Substantia nigra (tissue), 51 donors: ENCODE measurements at places on chromosomes 11 and 22.

DNA sequence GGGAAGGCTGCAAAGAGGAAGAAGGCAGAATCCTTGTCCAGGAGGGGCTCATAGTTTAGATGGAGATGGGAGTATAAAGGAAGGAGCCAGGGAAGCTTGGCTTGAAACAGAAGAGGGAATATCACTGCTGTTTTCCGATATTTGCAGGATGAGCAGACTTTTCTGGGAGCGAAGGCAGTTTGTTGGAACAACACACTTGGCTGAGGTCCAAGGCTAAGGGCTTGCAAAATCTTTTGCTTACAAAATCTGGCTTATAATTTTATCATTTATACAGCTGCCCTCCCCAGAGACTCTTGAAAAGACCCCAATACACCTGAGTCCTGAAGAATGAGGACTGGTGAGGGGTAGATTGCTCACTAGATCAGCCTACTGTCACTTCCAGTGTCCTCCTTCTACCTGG is 174.8 kb downstream of the NELL1 start:
- DNase-seq, result no peak

GRCh38 chr22:22933807-22934542 is 46.4 kb downstream of the IGLL5 start:
- DNase-seq, result no peak

DNA sequence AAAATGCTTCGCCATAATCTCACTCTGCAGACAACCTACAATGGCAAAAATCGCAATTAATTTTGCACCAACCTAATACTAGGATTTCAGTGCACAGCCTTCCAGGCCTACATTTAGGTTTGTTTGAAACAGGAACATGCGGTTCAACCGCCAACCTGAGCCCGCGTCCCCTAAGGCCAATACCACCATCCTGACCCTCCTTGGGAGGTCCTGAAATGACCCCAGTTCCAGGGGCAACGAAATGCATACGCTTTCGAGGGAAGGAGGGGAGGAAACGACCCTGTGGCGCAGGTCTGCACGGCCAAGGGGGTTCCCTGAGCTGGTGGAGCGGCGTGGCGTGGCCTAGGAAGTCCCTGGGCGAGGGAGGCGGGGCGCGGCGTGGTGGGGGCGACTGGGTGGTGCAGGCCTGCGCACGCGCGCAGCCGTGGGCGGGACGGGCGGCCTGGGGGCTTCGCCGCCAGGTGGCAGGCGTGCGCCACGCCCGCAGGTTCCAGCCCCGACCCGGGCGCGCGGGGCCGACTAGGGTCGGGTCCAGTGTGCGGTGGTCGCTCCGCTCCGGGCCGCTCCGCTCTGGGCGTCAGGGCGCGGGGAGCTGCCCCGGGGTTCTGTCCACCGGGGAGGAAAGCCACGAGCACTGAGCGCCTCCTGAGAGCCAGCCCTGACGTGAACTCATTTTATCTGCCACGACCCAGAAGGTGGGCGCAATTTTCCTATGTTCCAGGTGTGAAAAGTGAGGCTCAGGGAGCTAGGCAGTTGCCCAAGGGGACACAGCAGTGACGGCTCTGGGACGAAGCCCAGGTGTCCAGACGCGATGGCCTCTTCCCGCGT is 94.1 kb downstream of the SWAP70 start:
- peak; percentile 40 for DNase-seq

DNA sequence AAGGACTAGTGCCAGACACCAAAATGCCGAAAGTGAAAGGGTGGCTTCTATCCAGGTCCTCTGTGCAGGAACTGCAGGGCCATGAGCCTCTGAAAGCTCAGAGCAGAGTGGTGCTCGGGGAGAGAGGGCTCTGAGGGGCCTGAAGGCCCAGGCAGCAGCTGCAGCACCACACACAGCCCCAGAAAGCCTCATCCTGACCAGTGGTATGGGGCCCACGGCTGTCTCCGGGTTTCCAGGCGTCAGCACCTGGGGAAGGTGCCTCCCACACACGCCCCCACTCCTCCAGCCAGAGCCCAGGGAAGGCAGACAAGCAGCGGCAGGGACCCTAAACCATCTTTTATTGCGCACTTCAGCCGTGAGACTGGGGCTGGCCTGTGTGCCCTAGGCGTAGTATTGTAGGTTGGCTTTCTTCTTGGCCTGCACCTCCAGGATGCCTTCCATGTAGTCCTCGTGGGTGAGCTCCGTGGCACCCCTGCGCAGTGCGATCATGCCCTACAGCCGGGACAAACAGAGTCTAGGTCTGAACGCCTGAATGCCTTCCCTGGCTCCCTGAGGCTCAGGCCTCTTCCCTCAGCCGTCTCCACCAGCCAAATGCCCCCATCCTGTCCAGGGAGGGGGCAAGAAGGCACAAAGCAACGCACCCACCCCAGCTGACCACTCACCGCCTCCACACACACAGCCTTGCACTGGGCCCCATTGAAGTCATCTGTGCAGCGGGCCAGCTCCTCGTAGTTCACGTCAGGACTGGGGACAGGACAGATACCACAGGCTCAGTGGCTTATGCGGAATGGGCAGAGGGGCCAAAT is 7.6 kb downstream of the PSMC3 start:
- DNase-seq, result no peak

DNA sequence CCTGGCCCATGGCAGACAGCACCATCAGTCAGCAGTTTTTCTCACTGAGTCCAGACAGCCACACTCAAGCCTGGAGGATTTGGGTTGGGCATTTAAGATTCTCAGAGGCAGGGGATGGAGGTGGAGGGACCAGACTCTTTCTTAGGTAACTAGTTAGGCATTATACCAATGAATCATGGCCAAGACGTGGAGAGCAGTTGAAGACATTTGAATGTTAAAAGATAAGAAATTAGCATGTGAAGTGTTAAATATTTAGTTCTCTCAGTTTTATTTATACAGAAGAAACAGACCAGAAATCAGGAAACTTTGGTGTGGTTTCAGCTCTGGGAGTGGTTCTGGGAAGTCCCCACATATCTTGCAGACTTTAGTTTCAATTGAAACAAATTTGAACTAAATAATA is 9.9 kb downstream of the GTF2H1 start:
- no peak for DNase-seq

DNA sequence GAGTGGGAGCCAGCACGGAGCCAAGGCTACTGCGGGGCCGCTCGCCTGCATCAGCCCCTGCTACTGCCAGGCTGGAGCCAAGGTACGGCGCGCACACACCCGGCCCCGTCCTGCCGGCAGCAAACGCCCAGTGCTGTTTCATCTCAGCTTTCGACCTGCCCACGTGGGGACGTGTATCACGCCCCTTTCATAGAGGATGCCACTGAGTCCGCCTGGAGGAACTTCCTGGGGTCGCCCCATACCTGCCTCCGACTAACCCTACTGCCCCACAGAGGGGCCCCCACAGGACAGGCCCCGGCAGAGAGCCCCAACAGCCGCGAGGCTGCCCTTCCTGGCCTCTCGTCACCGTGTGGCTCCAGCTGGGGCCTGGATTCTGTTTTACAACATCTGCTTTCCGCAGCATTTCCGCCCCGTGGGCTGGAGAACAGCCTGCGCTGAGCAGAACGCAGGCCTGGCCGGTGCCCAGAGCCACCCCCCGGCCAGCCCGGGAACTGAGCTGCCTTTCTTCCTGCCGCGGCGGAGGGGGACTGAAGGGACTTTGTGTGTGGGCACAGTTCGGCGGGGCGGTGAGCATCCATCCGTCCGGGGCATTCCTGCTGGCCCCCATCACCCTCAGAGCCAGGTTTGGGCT is 22.9 kb upstream of the ARHGAP8 start:
- DNase-seq, result peak; percentile 58

GRCh38 chr22:35913925-35914324 is 114.7 kb downstream of the RBFOX2 start:
- no peak for DNase-seq

DNA sequence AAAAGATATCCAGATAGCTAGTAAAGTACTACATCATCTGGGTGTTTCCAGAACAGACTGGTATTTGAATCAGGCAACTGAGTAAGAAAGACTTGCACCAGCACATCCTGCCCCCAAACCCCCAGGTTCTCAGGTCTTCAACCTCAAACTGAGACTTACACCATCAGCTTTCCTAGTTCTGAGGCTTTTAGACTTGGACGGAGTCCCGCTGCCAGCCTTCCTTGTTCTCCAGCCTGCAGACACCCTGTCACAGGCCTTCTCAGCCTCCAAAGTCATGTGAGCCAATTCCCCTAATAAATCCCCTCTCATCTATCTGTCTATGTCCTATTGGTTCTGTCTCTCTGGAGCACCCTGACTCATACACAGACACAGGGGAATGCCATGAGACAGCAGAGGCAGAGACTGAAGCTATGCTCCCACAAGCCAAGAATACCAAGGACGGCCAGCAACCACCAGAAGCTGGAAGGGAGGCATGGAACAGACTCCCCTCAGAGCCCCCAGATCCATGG is 10.9 kb downstream of the SMCO4 start:
- DNase-seq, result no peak

GRCh38 chr11:59263225-59263894 is 50.6 kb upstream of the MPEG1 start:
- DNase-seq, result no peak

- no peak for DNase-seq
These were observed 132.2 kb downstream of the NAV2 start for GRCh38 chr11:19844806-19845205.

GRCh38 chr22:34849965-34850364 is 216.0 kb upstream of the ISX start:
- DNase-seq, result no peak

DNA sequence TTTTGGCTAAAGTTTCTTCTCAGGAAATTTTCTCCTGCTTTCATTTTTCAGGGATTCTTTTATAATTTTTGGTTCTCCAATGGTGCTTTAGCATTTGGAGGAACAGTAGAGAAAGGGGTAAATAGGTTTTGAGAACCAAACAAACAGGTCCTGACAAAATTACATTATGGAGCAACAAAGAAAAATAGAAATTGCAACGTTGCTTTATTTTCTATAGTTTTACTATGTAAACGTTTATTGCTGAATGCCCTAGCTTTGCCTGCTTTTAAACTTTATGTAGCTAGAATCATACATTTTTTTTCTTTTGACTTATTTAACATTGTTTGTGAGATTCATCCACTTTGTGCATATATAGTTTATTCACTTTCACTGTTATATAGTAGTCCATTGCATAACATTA is 43.8 kb upstream of the OR5P2 start:
- DNase-seq, result no peak

- DNase-seq, result no peak
These were observed 20.9 kb downstream of the ARHGAP1 start for GRCh38 chr11:46679241-46680163.

- DNase-seq, result no peak
These were observed 38.3 kb upstream of the CEP295 start for GRCh38 chr11:93623179-93623578.

GRCh38 chr11:35257281-35257680 is 118.3 kb downstream of the CD44 start:
- DNase-seq, result no peak

GRCh38 chr22:48044487-48045060 is 1282.1 kb downstream of the TBC1D22A start:
- no peak for DNase-seq

DNA sequence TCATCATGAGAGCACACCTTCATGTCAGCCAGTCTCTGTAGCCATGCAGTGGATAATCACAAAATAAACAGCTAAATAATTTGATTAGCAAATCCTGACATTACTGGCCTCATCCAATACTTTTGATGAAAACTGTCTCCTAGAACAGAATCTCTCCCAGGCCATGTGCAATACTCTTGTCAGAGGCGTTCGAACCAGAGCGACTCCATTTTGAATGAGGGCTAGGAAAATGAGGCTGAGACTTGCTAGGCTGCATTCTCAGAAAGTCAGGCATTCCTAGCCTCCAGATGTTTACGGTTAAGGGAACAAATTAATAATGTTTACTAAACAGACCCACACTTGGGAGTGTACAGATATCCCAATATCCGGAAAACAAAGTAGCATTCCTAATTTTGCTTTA is 69.9 kb downstream of the FAM168A start:
- DNase-seq, result no peak

DNA sequence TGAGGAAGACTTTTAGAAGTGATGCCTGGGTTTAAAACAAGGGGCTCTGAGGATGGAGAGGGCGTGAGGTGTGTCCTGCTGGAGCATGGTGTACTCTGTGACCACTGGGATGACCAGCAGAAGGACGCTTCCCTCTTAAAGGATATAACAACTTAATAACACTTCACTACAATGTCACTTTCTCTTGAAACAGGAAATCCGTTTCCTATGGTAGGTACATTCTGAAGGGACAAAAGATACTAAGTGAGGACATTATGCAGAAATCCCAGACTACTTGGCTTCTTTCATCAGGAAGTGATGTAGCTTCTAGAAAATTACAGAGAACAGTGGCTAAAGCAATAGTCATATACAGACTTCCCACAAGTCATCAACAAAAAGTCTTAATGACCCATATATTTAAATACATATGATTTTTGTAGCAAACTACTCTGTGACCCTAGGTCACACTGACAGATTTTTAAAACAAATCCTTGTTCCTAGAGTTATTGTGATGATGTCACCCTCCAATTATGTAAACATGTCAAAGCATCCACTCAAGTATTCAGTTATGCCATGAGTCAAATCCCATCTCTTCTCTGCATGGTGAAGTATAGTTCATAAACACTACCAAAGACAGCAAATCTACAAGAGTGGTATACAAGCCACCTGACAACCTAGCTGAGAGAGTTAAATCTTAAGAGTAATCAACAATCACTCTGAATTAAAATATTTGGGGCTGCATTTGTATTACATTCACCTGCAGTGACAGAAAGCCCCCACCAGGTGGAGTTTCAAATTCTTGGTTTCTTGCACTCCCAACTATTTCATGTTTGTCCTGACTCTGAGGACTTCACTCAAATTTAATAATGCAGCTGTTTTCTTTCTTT is 32.8 kb downstream of the PITPNB start:
- DNase-seq, result peak; percentile 17

DNA sequence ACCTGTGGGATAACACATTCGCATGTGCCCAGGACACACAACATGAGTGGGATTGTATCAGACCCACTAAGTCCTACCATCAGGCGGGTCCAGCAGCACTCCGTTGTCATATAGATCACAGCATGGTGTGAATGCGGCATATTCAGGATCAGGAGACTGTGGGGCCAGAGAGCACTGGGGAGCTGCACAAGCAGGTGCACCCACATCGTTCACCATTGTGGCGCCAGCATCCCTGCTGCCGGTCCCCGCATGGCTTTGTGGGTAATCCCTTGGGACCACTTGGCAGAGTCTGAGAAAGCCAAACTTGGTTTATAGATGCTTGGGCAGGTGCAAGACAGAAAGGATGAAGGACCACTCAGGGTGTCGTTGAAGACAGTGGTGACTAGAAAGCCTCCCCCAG is 201.6 kb upstream of the B3GAT1 start:
- DNase-seq, result no peak

GRCh38 chr22:49508561-49508960 is 319.1 kb downstream of the BRD1 start:
- no peak for DNase-seq

GRCh38 chr11:102368472-102368871 is 21.5 kb downstream of the BIRC2 start:
- no peak for DNase-seq

GRCh38 chr11:14793546-14793945 is 98.5 kb downstream of the CYP2R1 start:
- no peak for DNase-seq

- no peak for DNase-seq
These were observed 666 bp downstream of the MSANTD4 start for GRCh38 chr11:106021181-106021966.

GRCh38 chr11:65886826-65887722 is 1.2 kb downstream of the FIBP start:
- DNase-seq, result no peak
